ENCODE measurements at places on chromosomes 6 and 20.

- no peak for DNase-seq
These were observed 147.3 kb upstream of the FOXQ1 start for GRCh38 chr6:1164600-1164999.

- no peak for DNase-seq
These were observed 19.3 kb downstream of the RBCK1 start for GRCh38 chr20:427401-427800.

GRCh38 chr20:39059036-39059435, 96.9 kb downstream of the DHX35 start:
- no peak for DNase-seq

DNA sequence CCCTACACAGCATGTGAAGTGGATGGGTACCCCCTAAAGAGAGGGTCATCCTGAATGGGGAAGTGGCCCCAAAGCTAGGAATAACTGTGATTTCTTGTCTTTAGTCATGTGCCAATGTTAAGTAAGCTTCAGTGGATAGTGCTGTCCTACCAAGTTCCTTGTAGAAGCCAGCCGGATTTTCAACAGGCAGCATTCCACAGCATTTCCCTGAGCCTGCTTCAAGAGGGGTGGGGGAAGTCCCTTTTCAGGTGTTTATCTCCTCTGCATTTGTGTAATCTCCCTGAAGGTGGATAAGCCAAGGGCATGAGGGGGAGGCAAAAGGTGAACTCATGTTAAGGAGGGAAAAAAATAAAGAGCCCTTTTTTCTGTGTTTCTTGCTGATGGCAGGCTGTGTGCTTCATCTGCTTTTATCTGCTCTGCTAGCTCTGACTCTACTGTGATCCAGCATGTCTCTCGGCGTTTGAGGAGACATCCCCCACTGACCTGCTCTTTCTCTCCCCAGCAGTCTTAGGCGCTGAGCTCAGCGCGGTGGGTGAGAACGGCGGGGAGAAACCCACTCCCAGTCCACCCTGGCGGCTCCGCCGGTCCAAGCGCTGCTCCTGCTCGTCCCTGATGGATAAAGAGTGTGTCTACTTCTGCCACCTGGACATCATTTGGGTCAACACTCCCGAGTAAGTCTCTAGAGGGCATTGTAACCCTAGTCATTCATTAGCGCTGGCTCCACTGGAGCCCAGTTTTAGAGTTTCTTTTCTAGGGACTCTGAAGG, 1.9 kb downstream of the EDN1 start:
- DNase-seq = no peak

DNA sequence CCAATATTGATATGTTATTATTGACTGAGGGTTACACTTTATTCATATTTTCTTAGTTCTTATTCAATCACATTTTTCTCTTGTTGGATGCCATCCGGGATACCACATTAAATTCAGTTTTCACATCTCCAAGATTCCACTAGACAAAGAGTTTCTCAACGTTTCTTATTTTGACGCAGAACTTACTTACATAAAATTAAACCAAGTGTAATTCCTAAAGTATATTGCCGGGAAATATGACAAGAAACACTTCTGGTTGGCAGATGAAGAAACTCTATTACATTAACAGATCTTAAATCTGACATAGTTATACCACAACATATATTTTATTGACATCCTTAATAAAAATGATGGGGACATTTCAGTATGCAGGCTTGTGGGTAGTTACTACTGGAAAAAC, 47.3 kb upstream of the THBS2 start:
- no peak for DNase-seq

DNA sequence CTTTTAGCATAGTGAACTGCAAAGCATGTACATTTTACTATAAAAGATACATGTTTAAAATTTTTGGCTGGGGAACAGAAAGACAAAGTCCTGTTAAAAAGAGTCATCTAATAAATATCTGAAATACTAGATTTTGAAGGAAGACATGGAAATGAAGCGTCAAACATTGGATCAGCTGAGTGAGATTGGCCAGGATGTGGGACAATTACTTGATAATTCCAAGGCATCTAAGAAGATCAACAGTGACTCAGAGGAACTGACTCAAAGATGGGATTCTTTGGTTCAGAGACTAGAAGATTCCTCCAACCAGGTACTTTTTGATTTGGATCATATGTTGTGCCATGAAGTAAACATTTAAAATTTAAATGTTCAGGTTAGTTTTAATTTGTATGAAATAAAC, 162.3 kb downstream of the UTRN start:
- no peak for DNase-seq

Data from stimulated activated CD4-positive, alpha-beta T cell treated with anti-CD3 and anti-CD28 coated beads, Interleukin-15, amount 100 ng/mL, for 1 hour (primary cell).